ENCODE measurements at places on chromosomes 6 and 20.

- DNase-seq = no peak
Observed at GRCh38 chr6:107740496-107741190, 83.5 kb downstream of the SCML4 start.

DNA sequence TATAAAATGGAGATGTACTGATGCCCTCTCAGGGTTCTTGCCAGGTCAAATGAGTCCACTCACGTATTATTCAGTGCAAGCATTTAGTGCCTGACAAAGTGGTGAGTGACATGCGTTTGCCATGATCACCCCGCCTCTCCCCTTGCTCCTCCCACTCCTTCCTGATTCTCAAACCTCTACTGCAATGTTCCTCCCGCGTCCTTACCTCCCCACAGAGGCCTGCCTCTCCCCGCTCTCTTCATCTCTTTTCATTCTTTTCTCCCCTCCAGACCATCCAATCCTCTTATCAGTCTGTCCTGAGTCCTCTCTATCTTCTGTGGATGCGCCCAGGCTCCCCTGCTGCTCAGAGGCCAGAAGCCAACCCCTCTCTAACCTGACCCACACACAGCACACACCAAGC lies 40.7 kb downstream of the KCNK5 start:
- DNase-seq = no peak

DNA sequence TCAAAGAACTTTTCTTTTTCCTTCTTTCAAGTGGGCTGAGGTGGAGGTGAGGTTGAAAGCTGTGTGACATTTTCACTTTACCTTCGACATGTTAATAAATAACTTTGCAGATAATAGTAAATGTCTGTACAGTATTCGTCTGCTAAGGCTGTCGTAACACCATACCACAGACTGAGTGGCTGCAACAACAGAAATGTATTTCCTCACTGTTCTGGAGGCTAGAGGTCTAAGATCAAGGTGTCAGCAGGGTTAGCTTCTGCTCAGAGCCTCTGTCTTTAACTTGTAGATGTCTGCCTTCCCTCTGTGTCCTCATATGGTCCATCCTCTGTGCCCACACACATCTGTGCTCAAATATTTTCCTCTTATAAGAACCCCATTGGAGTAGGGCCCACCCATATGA lies 14.9 kb downstream of the PHACTR2 start:
- DNase-seq = no peak

DNA sequence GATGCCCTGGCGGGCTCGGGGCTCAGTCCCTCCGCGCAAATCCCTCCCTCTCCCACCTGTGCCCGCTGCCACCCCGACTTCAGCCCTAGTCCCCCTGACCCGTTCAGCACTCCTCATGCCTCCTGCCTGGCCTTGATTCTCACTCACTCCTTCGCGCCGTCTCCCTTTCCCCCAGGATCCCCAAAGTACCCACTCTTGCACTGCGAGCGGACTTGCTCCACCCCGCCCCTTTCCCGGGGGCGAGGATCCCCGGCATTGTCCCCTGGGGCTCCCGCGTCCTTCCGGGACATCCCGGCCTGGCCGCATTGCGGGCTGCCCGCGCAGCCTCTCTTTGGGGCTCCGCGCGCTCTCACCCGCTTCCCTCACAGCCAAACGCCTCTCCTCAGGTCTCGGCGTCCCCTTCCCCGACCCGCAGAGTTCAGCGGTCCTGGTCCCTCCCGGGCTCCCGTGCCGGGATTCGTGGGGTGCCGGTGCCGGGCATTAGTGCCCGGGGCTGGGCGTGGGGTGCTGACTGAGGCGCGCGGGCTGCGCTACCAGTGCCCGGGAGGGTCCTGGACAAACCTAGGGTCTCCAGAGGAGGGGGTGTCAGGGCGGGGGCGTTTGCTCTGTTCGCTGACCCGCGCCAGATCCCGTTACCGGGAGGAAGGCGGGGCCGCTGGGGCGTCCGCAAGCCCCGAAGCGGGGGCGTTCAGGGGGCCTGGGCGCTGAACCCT lies 45.5 kb upstream of the SUPT3H start:
- DNase-seq = peak; percentile 41

DNA sequence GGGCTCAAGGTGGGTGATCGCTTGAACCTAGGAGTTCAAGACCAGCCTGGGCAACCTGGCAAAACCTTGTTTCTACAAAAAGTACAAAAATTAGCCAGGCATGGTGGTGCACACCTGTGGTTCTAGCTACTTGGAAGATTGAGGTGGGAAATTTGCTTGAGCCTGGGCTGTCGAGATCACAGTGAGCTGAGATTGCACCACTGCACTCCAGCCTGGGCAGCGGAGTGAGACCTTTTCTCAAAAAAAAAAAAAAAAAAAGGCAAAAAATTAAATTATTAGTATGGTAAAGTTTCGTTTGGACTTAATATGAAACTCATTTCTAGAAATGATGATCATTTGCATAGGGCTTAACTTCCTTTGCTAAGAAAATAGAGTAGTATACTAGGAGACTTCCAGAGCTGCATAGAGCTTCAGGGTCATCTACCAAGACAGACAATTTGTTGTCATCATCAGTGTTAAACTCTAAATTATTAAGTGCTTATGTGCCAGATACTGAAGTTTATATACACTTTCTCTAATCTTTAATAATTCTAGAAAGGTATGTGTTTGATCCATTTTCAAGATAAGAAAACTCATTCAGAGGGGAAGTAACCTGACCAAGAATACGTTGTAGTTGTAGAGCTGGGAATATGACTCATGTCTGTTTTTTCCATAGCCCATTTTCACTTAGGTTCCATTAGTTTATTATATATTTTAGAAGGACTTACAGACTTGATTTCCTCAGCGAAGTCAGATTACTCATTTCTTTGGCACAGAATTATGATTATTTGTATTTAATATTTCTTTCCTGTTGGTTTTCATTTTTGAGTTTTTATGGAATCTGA lies 84.5 kb downstream of the SLC16A10 start:
- no peak for DNase-seq

GRCh38 chr6:44453146-44453545 lies 65.6 kb downstream of the CDC5L start:
- no peak for DNase-seq

DNA sequence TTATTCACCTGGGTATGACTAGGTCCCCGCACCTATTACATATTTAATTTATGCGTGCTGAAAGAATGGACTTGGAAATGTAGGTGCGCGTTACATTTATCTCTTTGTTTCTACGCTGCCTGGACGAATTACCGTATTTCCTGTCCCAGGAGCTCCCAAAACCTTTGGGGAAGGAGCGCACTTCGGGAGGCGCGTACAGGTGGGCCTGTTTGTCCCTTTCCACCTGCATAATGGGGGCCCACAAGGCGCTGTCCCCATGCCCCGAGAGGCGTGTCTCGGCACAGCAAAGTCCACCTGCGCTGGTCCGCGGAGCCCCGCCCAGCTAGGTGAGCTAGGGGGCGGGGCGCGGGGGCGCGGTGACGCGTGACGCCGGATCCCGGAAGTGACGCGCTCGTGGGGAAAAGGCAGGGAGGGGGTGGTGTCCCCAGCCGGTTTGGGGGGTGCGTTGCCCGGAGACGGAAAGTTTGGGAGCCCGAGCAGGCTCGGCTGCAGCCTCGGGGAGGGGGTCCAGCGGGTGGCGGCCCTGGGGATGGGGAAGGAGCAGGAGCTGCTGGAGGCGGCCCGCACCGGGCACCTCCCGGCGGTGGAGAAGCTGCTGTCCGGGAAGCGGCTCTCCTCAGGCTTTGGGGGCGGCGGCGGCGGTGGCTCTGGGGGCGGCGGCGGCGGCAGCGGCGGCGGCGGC lies at the start of gene ANKS1A:
TSS of gene ANKS1A (plus strand) at position 382 of the 682 bp plus-strand sequence. CDS start at position 530, 148 bp downstream.
- DNase-seq = peak; percentile 87

DNA sequence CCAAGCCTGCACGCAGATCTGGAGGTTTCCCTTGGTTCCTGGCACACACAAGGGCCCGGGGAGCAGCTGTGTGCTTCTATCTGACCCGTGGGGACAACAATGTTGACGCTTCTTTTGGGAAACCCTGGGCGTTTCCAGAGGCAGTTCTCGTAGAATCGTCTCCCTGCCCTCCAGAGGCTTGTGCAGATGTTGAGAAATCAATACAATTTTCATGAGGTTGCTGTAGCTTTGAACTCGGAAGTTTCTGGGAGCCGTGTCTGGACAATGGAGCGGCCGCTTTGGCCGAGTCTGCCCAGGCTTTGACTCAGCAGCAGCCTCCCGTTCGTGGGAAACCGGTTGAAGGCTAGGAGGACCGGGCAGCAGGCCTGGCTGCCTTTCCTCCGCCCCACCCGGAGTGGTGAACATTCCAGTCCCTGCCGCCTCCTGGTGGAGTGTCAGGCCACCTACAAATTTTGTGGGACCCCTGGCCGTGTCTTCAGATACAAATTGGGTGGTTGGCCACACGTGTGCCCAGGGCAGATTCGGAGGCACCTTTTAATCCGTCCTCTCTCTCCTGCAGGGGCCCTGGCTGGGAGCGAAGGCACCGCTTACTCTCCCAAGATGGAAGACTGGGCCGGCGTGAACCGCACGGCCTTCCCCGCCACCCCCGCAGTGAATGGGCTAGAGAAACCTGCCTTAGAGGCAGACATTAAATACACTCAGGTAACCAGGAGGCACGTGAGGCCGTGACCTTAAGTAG lies 2.7 kb downstream of the PAX1 start:
- no peak for DNase-seq

- DNase-seq = no peak
Observed at GRCh38 chr20:32971703-32972161, 32.5 kb downstream of the SUN5 start.

Measured in left cardiac atrium (tissue), 4 donors.